ENCODE measurements at places on chromosomes 1 and 21. TPM values are rescaled to one million over a fixed set of nuclear protein-coding genes. Genes with fewer than 3 reads are reported as not detected.

Gene AADACL4
- not detected for total RNA-seq

Gene IL6R
- 10.4 TPM for total RNA-seq

Gene FABP3
- total RNA-seq: 6,049 TPM

Gene MCOLN3
- total RNA-seq: 0.28 TPM

Gene TBX19
- 0.49 TPM for total RNA-seq

Gene RIPPLY3
- not detected for total RNA-seq

Gene PTPN22
- total RNA-seq: 0.55 TPM

Gene OLFML3
- total RNA-seq: 19.7 TPM

Gene MAN1C1
- total RNA-seq: 18.8 TPM

Gene HHAT
- total RNA-seq: 0.95 TPM

Gene PCBP3
- total RNA-seq: 0.71 TPM

Gene INAVA
- not detected for total RNA-seq

Gene CHIT1
- 0.05 TPM for total RNA-seq

Gene GBP6
- total RNA-seq: 0.08 TPM

Gene PYCR2
- 66.9 TPM for total RNA-seq

Gene FCMR
- total RNA-seq: 5.4 TPM
